LNCaP clone FGC (cell line): ENCODE measurements at places on chromosomes 6 and 20.

GRCh38 chr6:37727996-37728395 lies 30.3 kb upstream of the MDGA1 start:
- DNase-seq, result no peak

GRCh38 chr6:41657131-41658094 lies 19.1 kb downstream of the MDFI start:
- DNase-seq, result no peak

DNA sequence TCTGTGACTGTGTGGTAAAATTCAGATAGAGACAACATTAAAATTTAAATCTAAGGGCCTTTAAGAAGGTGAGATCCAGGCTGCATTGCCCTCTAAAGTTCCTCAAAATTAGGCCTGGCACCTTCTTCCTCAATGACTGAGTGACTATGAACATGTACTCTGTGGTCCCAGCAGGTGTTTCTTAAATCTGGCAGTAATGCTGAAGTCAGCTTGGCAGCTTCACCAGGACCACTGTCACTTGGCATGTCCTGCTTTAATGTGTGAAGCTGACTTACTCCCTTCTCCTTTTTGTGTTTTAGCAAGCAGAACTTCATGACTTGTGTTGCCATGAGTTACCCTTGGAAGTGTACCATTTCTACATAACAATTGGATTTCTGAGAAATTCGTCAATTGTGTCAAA lies 141.7 kb downstream of the NKAIN2 start:
- no peak for DNase-seq

DNA sequence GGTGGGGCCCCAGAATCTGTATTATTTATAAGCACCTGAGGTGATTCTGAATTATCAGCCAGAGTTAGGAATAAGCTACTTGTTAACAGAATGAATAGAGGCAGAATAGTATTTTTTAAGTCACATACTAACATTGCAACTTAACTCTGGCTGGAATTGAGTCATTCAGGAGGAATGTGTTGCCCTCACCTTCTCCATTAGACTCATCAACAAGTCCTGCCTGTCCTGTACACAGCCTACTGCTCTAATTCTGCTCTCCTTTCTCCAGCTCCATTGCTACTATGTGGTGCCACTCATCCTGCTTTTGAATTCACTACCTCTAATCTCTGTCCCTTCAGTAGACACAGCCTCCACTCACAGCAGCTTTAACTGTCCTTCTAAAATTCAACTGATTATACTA lies 669.4 kb downstream of the DHX35 start:
- no peak for DNase-seq

DNA sequence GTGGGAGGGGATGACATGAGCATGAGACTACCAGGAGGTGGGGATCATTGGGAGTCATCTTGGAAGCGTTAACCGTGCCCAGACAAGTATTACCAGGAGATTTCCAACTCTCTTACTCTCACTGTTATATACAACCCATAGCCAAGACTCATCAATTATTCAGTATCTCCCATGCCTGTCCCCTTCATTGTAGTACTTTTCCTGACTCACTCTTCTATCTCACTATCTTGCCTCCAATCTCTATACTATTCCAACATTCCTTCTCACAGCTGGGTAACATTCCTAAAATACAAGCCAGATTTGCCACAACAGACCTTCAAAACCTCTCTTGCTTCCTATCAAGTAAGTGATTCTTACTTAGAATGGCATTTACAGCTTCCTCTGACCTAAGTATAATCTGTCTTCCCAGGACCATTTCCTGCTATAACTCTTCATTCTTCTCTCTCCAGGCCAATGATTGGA lies 226.3 kb upstream of the SMLR1 start:
- DNase-seq, result no peak

DNA sequence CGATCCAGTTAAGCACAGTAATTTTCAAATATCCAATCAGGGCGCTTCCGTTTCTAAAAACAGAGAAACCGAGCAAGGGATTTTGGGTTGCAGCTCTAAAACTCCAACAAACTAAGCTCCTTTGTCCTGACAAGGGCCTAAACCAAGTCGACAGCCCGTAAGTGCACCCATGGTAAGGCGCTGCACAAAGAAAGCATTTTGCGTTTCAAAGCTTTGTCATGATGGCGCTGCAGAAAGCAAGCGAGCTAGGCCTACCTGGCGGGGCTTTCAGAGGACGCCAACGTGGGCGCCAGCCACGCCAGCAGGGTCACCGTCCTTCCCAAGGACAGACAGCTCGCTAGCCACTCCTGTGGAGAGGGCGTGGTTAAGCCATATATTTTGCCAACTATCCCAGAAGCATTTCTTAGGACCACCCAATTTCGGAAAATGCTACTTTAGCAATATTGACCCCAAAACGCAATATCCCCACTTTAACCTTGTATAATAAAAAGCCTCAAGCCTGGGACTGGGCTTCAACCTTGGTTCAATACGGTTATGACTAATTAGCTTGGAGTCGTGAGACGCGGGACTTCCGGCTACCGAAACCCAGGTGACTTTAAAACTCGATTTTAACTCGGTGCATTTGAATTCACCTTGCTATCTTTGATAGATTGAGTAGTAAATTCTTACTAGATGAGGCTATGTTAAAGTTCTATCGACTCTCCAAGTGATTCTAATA lies 53.8 kb downstream of the TRIM38 start:
- no peak for DNase-seq

DNA sequence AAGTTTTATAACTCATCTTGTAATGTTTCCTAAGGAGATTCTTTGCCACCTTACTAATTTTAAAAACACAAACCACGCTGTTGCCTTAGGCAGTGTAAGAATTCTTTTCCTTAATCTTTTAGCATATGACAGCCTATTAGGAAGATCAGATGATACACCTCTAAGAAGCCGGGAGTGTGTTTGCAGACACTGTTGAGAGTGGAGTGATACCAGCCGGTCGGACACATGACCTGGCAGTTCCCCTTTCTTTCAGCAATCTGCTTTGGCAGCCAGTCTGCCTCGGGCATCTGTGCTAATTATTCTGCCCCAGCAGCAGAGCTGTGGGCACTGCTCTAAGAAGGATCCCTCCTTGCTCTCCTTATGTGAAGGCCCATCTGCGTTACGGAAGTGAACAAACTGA lies 50.9 kb downstream of the PLCB4 start:
- DNase-seq, result peak; percentile 76

DNA sequence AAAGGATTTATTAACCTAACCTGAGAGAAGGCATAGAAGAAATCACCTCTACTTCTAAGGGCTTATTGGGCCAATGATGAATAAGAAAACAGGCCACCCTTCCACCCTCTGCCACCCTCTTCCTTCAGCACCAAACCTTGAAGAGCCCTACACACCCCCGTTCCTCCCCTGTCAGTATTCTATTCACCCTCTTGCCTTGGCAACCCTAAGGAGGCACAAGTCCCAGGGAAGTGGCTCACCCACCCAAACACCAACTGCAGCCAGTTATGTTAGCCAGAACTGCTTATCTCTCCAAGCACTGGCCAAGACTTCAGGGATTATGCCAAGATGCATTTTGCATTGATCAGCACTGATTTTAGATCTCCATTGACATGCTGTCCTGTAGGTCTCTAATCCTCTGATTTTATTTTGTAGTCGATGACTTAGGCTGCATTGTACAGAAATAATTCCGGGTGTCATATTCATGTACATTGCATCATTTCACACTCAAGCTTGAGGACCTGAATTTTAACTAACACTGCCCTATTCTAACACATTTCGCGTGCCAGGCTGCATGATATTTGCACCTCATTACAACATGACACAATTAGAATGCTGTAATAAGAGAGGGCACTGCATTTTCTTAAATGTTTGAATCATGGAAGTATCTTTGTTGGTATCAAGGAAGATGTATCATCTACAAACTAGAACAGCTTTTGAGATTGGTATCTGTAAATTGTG lies 15.7 kb downstream of the CNKSR3 start:
- no peak for DNase-seq

GRCh38 chr6:152625213-152625612 lies 11.9 kb downstream of the SYNE1 start:
- DNase-seq, result no peak

DNA sequence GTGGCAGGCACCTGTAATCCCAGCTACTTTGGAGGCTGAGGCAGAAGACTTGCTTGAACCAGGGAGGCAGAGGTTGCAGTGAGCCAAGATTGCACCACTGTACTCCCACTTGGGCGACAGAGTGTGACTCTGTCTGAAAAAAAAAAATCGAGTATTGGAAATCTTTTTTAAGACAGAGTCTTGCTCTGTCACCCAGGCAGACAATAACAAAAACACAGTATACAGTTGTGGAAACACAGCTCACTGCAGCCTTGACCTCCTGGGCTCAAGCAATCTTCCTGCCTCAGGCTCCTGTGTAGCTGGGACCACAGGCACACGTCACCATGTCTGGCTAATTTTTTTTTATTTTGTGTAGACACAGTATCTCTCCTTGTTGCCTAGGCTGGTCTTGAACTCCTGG lies 15.0 kb downstream of the NANP start:
- no peak for DNase-seq
